Daoy (cell line): ENCODE measurements at places on chromosomes 7 and 10. TPM values are rescaled to one million over a fixed set of nuclear protein-coding genes. Genes with fewer than 3 reads are reported as not detected.

The LRRD1 gene
- total RNA-seq: 0.17 TPM in 1 of 2 replicates, not detected in the other

DNA sequence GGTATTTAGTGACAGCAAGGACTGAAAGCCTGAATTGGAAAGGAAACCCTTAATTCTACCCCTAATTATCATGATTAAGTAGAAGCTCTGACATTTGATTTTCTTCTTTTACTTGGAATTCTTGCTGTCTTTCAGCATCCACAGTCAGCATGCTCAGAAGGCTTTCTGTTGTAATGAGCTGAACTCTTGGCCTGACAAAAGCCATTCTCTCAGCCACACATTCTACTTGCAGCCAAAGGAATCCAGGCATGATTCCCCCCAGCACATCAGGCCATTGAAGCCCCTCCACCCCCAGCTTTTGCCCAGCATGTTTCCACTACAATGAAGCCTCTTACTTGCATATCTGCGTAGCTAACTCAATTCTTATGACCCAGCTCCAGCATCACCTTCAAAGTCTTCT is 94.3 kb upstream of the FRMD4A start:
- DNase-seq: no peak

GRCh38 chr7:5671046-5671445 is 110.4 kb downstream of the RNF216 start:
- DNase-seq: no peak

GRCh38 chr7:43328785-43329380 is 216.4 kb downstream of the HECW1 start:
- DNase-seq: no peak

- peak; percentile 99 for DNase-seq
These were observed 192.5 kb upstream of the PRSS1 start for GRCh38 chr7:142556740-142557139.

- DNase-seq: peak; percentile 94
These were observed 67.8 kb downstream of the EGFR start for GRCh38 chr7:55086413-55087201.

The C10orf90 gene
- total RNA-seq: 1.4 TPM in 1 of 2 replicates, not detected in the other

DNA sequence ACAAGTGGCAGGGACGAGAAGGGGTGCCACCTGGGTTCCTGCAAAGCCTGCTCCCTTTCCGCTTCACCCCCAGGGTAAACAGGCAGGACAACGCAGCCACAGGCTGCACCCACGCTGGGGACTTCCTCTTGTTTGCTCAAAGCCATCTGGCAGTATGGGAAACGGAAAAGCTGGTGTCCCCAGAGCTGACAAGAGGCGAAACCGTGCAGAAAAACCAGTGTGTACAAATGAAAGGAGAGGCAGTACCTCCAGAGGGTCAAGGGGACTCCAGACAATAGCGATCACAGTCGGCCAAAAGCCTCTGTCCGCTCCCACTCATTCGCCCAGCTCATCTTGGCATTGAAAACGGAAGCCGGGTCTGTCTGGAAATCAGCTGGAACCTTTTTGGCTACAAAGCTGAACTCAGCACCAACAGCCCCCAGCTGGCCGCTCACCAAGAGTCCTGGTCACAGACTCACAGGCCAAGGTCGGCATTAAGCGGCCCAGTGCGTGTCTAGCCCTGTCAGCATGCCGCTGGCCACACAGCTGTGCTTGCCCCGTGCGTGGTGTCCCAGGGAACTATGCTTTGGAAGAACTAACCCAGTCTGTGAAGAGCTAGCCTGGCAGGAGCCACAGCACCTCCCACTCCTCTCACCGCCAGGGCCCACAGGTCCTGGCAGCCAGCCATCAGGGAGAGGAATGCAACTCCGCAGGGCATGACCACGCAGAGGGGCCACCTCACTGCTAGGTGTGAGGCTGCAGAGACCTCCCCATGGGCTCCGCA is 10.4 kb downstream of the TNS3 start:
- peak; percentile 98 for DNase-seq

DNA sequence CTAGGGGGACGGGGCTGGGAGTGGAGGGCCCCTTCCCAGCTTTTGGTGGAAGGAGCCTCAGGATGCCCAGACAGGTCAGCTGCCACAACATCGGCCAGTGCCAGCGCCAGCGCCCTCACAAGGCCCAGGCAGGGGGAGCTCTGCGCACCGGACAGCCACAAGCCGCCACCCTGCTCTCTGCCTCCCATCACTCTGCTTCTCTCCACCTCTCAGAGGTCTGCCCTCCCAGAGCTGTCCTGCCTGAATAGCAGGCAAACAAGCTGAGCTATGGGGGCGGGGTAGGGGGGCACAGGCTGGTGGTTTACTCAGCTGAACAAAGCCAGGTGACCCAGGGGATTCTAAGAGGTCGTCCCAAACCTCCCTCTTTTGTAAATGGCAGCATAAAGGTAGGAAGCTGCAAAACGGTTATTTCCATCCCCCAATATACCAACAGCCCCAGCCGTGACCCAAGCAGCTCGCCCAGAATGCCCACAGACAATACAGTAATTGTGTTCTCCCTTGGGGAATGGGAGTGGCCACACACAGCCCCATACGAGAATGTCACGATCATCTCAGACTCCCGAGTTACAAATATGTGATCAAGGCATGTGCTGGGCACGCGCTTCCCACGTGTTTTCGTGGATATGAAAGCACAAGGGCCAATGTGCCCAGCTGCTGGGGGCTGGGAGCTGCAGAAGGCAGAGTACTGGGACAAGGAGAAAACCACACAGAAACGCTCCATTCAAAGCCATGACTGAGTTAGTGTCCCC is 19.7 kb downstream of the FAM53B start:
- DNase-seq: no peak

DNA sequence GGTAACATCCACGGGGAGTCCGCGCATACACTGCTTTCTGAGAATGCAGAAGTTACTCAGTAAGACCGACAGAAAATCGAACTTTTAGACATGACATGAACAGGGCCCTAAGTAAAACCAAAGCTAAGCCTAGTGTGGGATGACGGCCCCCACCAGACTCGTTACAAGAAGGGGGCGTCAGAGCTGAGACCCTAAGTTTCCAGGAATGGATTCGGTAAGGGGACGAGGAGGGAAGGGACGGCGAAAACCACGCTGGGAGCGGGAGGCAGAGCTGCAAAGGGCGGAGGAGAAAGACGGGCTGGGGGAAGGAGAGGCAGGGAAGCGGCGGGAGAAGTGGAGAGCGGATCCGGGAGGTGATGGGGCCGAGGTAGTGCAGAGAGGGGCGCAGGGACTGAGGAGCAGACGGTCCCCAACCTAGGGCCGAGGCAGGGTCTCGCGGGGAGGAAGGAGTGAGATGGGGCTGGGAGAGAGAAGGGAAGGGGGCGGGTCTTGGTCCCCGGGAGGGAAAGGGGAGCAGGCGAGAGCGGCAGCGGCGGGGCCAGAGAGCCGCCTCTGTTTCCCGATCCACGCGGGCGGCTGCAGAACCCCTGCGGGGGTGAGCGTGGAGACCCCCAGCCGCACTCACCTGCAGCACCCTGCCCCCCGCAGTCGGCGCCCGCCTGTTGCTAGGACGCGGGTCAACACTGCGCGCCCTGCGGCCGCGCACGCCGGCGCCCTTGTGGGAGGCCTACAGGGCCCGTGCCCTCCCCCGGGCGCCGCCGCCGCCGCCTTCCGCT is 513 bp downstream of the ODAD2 start:
- peak; percentile 53 for DNase-seq

- no peak for DNase-seq
These were observed 28.3 kb upstream of the EGR2 start for GRCh38 chr10:62844280-62845011.

DNA sequence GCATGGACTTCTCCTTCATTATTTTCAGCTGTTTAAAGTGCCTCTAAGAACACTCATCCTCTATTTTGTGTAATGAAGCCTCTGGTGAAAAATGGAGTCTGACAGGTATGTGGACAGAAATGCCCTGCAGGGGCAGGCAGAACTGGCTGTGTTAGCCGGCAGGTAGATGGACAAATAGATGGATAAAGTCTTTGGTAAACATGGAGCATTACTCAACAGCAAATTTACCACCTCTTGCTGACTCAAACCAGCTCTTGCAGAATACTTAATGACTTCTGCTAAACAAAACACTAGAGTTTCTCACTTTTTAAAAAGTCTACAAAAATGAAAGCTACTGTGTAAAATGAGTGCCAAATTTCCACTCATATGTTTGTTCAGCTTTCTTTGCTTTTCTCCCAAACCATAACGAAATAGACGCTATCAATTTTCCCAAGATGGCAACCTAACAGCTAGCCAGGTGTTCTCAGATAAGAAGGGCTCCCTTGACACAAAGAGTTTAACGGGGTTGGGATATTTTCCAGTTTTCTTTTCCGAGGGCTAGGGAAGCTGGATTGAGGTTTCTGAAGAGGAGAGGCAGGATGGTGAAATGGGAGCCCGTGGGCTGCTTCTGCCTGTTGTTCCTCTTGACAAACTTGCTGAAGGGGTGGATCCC is 71.9 kb upstream of the HABP2 start:
- DNase-seq: no peak

- DNase-seq: no peak
These were observed 125.6 kb downstream of the NT5C2 start for GRCh38 chr10:103067484-103067883.

DNA sequence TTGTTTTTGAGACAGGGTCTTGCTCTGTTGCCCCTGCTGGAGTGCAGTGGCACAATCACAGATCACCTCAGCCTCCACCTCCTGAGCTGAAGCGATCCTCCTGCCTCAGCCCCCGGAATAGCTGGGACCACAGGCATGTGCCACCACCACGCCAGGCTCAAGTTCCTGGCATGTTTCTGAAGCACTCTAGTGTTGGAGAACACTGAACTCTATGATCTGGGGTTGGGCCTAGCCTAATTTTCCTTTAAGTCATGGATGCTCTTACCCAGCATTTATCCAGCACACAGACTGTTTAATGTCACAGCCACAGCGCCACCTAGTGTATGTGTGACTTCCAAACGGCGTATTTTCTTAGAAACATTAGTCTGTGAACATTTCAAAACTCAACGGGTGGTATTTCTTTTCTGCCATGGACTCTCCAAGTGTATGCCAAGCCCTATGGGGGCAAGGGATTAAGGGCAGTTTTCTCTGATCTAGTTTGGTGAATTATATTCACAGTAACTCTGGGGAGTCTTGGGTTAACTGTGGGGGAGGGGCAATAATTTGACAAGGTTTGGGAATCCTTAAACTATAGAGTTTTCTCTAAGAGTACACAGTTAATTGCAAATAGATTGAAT is 91.8 kb downstream of the CREM start:
- peak; percentile 71 for DNase-seq

DNA sequence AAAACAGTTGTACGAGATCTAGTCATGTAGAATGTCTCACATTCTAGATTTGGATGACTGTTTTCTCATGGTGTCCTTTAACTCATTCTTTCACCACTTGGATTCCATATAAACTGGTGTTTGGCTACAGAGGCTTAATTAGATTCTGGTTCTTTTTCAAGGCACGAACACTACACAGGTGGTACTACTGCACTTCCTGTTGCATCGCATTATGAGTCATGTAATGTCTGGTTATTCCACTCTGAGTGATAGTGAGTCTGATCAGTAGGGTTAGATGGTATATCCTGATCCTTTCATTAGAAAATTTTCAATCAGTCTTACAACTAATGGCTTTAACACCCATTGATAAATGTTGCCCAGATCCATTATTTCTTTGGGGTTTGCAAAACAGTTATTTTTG is 11.2 kb upstream of the AKAP9 start:
- no peak for DNase-seq
